Iris pigment epithelial cell (primary cell): ENCODE measurements at places on chromosomes 1 and 21.

GRCh38 chr1:166112425-166112824 is 54.4 kb downstream of the FAM78B start:
- DNase-seq, result no peak

DNA sequence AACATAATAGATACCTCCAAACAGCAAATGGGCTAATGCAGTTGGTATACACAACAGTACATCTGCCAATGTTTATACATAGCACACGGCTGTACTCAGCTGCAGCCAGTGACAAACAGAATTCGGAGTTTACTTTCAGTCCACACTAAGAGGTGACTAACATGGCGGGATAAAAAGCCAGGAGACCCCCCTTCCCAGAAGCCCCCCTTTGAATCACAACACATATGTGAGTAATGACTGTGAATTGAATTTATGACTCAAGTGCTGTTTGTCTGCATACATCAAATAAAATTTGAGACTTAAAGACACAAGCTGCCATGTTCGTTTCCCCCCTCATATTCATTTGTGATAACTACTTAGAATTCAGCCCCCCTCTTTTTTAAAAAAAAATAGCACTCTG is 113.2 kb downstream of the RUNX1 start:
- DNase-seq, result peak; percentile 21

DNA sequence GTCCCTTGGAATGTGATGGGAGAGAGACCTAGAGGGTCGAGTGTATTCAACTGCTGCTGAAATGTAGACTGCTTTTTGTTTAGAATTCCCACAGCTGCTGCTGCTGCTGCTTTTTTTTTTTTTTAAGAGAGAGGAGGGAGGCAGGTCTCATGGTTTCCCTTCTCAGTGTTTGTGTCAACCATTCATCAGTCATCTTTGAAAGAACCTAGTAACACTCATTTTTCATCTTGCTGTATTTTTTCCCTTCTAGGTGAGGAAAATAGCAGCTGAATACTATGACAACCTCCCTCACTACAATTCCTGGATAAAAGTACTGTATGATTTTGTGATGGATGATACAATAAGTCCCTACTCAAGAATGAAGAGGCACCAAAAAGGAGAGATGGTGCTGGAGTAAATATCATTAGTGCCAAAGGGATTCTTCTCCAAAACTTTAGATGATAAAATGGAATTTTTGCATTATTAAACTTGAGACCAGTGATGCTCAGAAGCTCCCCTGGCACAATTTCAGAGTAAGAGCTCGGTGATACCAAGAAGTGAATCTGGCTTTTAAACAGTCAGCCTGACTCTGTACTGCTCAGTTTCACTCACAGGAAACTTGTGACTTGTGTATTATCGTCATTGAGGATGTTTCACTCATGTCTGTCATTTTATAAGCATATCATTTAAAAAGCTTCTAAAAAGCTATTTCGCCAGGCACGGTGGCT is 9.2 kb downstream of the DEGS1 start:
- DNase-seq, result no peak

DNA sequence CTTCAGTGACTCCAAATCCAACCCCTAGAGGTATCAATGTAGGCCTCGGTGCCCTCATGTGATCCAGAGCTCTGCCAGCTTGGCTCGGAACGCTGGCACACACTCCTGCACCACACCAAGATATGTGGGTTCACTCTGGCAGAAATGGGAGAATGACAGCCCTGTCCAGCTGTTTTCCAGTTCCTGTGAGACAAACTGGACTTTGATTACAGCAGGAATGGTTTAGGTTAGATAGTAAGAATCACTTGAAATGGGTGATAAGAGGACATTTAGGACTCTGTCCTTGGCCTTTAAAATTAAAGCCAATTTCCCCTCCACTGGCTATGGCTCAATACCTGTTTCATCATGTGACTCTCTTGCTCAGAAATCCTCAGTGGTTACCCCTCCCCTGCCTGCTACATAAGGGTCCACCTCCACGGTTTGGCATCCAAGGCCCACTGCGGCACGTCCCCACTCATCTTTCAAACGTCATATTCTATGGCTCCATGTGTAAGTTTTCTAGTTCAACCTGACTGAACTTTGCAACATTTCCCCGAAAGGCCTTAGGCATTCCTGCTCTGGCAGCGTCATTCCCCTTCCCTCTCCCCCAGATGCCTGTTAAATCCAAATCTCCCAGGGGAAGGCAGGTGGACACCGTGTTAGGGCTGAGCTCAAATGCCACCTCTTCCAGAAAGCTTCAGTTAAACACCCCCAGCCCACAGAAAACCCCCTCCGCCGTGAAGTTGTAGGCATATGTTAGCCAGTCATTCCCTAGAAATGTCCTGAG is 44.7 kb downstream of the PLEKHA6 start:
- no peak for DNase-seq

DNA sequence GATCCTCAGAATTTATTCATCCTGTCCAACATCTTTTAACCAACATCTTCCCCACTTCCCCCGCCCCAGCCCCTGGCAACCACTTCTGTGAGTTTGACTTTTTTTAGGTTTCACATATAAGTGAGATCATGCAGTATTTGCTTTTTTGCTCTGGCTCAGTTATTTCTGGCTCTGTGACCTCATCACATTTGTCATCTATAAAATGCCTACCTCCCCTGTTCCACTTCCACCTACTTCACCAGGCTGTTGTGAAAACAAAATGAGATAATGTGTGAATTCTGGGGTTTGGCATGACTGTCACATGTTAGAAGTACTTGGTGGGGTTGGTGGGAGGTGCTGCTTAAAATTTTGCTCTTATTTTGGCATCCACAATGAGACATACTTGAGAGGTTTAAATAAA is 18.4 kb downstream of the HHAT start:
- no peak for DNase-seq

DNA sequence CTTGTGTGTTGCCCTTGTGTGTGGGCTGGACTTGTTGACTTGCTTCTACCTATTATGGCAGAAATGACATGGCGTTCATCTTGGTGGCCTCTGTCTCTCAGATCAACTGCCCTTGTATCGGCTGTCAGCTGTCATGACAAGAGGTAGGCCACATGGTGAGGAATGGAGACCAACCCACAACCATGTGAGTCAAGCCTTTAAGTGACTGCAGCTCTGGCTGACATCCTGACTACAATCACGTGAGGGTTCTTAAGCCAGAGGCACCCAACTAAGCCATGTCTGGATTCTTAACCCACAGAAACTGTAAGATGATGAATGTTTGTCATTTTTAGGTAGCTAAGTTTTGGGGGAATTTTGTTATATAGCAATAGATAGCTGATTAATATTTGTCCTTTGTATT is 82.1 kb downstream of the KCND3 start:
- DNase-seq, result no peak
